ENCODE measurements at places on chromosomes 16 and 17.

DNA sequence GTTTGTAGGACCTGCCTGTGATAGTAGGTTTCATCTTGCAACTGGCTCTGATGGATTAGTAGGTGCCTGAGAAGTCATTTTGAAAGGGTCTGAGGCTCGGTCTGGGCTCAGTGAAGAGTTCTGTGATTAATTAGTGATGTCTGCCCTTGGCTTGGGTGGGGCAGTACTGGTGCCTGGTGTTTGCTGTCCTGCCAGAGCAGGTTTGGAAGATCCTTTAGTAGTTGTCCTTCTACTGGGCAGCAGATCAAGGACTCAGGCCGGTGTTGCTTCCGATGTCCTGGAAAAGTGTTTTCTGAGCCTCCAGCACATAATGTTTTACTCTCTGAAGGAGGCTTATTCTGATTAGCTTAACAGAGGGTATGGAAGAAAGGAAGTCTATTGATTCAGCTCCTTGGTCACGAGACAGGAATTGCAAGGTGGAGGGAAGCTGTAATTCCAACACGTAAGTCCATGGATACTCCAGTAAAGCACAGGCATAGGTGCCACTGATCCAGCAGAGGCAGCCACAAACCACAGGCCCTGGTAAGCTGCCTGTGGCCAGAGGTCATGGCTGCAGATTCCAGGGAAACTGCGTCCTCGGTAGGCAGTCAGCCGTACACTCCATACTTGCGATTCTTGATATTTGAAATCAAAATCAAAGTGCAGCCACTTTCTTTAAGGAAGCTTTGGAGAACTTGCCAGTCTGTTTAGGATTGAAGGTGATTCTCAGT, 18.7 kb downstream of the HLF start:
- no peak for DNase-seq

- no peak for DNase-seq
These were observed 38.7 kb upstream of the NFAT5 start for GRCh38 chr16:69526831-69527655.

- no peak for DNase-seq
These were observed 274.7 kb downstream of the HS3ST4 start for GRCh38 chr16:25966172-25967097.

DNA sequence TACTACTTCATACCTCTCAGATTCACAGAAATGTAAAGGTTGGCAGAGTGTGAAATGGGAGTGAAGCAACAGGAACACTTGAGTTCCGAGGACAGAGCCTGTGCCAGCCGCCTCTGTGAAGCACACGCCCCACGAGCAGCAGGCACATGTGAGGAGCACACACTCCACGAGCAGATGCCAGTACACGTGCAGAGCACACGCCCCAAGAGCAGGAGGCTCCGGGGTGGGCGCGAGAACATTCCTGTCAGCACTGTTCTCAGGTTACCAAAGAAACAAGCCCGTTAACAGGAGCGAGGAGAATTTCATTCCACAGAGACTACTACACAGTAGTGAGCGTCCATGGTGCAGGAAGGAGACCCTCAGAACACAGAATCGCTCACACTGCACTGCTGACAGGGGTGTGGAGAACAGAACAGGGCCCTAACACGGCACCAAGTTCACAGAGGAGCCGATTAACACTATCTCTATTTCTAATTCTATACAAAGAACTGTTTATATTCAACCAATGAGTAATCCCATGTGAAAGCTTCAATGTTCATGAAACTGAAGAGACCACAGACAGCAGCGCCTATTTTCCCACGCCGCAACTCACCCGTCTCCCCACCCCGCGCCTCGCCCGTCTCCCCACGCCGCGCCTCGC, 40.1 kb downstream of the KLHDC4 start:
- peak; percentile 68 for DNase-seq

DNA sequence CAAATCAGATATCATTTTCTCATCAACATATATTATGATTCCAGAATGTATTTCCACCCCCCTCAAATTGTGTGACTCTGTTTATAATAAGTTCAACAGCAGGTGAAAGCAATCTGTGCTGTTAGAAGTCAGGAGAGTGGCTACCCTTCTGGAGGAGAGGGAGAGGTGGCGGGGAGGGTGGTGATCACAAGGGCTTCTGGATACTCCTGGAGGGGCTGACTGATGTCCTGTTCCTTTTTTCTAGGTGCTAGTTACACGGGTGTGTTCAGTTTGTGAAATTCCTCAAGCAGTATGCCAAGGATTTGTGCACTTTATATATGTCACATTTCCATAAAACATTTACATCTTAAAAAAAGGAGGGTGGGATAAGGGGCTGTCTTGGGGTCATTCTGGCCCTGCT, 119.1 kb downstream of the IRF8 start:
- no peak for DNase-seq

GRCh38 chr17:49691677-49692191, 13.8 kb upstream of the SPOP start:
- no peak for DNase-seq

GRCh38 chr17:28878158-28878910, 19.2 kb downstream of the FLOT2 start:
- DNase-seq, result no peak

DNA sequence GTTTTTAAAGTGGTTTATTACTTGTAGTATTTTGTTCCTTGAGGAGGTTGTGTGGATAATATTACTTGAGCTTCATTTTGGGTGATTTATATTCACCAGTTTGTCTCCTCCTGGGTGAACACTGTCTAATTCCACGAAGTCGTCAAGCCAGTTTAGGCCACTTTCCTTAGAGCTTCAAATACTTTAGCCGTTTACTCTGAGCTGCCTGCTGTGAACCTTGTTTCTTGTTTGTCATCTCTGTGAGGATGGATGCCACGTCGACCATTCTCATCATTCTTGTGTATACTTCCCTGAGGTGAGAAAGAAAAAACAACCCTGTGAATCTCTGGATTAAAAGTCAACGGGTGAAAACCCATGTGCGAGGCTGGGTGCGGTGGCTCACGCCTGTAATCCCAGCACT, 9.0 kb downstream of the KRT24 start:
- DNase-seq, result no peak

DNA sequence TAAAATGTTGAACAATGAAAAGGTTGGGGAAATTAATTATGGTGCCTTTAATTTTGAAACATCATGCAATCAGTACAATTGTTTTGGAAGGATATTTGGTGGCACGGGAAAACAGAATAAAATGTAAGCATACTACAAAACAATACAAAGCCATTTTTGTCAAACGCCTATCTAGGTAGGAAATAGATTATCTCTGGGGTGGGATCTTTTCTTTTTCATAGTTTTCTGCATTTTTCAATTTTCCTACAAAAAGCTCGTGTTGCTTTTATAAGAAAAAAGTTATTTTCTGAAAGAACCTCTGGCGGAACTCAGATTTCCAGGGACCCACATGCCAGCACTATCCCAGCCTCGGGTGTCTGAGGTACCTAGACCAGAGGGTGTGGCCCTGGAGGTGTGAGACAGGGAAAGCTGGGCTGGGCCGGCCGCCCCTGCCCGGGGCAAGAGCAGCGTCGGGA, 961 bp upstream of the MAP3K3 start:
- DNase-seq, result peak; percentile 19

DNA sequence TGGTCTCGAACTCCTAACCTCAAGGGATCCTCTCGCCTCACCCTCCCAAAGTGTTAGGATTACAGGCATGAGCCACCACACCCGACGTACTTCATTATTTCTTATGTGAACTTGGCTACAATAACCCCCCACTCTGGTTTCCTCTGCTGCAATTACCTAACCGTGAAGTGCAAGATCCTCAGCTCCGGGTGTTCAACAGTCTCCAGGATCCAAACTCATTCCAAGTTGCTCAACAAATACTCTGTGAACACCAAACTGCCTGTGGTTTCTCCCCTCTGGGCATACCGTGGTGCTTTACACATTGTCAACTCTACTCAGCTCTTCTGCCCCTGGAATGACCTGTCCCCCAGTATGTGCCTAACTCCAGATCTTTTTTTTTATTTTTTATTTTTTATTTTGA, 6.8 kb upstream of the SULT1A1 start:
- DNase-seq, result no peak

DNA sequence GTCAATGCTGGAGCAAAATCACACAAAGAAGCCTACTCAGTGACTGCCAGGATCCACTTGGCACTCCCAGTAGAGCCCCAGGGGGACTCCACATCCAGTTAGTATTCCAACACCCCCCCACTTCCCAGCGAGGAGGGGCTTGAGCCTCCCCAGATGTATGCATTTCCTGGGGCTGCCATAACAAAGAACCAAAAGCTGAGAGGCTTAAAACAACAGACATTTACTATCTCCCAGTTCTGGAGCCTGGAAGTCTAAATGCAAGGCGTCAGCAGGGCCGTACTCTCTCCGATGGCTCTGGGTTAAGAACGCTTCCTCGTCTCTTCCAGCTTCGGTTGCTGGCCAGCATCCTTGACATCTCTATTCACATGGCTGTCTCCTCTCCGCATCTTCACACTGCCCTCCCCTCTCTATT, 23.0 kb upstream of the GNA13 start:
- DNase-seq, result no peak

GRCh38 chr17:64507413-64507782, 621 bp downstream of the CEP95 start:
- DNase-seq, result peak; percentile 93

Measured in NAMALWA (cell line).